ENCODE measurements at places on chromosomes 11 and 22. TPM values are rescaled to one million over a fixed set of nuclear protein-coding genes. Genes with fewer than 3 reads are reported as not detected.

The ACR gene
- total RNA-seq, result not detected

DNA sequence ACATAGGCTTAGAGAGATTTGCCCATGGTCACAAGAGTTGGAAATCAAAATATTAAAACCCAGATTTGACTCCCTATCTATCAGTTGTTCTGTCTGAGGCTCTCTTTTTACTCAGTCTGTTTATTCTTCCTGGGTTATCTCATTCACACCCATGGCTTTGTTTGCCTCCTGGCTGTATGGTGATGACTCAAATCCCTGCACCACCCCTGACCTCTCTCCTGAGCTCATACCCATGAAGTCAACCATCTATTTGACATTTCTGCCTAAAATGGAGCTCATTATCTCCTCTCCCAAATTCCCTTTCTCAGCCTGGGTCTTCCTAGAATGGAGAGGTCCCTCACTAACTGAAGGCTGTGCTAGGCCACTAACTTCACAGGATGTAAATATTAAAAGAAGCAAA, 27.8 kb upstream of the CCDC134 start:
- peaks cover 4% of the 10 kb centered on the region for H3K27me3 ChIP-seq
- H3K4me1 ChIP-seq, result no peaks in the 10 kb centered on the region
- H3K4me3 ChIP-seq, result no peak overlapping the region
- no peak overlapping the region for H3K27ac ChIP-seq
- DNase-seq, result no peak

DNA sequence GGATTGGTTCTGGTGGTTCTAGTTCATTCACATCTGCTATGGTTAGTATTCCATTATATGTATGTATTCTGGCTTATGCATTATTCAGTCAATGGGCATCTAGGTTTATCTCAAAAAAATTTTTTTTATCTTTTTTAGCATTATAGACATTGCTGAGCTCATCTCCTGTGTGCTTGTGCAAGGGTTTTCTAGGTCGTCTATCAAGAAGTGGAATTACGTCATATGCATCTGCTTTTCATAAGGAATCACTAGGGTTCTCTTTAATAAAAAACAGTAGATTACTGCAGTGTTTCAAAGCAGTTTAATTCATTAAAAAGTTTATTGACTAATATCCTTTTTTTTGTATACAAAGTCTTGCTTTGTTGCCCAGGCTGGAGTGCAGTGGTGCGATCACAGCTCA, 21.3 kb downstream of the TBC1D22A start:
- H3K27ac ChIP-seq, result no peak overlapping the region
- DNase-seq, result no peak
- peaks cover 12% of the 10 kb centered on the region for H3K36me3 ChIP-seq
- H3K27me3 ChIP-seq, result no peaks in the 10 kb centered on the region
- H3K4me3 ChIP-seq, result no peak overlapping the region

GRCh38 chr11:25928076-25928475, 403.9 kb upstream of the ANO3 start:
- H3K4me3 ChIP-seq, result no peak overlapping the region
- no peaks in the 10 kb centered on the region for H3K27me3 ChIP-seq
- H3K4me1 ChIP-seq, result no peaks in the 10 kb centered on the region
- H3K36me3 ChIP-seq, result no peaks in the 10 kb centered on the region

GRCh38 chr11:119531623-119532022, 108.7 kb upstream of the THY1 start:
- peaks cover 40% of the 10 kb centered on the region for H3K27me3 ChIP-seq
- H3K4me3 ChIP-seq, result no peak overlapping the region
- H3K27ac ChIP-seq, result no peak overlapping the region
- peak; percentile 29 for DNase-seq
- peaks cover 11% of the 10 kb centered on the region for H3K4me1 ChIP-seq
- no peaks in the 10 kb centered on the region for H3K36me3 ChIP-seq

GRCh38 chr22:29125443-29125778, 52.6 kb downstream of the KREMEN1 start:
- no peaks in the 10 kb centered on the region for H3K4me1 ChIP-seq
- H3K27me3 ChIP-seq, result no peaks in the 10 kb centered on the region
- DNase-seq, result no peak
- no peak overlapping the region for H3K4me3 ChIP-seq
- H3K36me3 ChIP-seq, result no peaks in the 10 kb centered on the region
- no peak overlapping the region for H3K27ac ChIP-seq

DNA sequence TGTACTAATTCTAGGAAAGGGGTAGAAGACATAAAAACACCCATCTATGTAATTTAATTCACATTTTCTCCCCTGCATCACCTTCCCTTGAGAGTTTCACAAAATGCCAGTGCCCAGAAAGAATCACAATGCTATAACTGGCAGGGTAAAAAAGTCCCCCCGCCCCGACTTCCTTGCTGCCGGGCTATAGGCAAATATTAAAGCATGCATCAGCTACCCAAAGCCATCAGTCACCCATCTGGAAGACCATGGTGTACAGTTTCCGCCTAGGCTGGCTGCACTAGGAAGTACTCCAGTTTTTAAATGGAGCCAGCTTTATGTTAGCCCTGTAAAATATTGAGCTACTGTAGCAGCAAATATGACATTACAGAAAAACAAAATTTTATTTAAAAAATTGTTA, 67.8 kb downstream of the ST14 start:
- no peak for DNase-seq
- H3K27ac ChIP-seq, result no peak overlapping the region
- H3K4me1 ChIP-seq, result no peaks in the 10 kb centered on the region
- no peaks in the 10 kb centered on the region for H3K27me3 ChIP-seq
- no peaks in the 10 kb centered on the region for H3K36me3 ChIP-seq
- no peak overlapping the region for H3K4me3 ChIP-seq

DNA sequence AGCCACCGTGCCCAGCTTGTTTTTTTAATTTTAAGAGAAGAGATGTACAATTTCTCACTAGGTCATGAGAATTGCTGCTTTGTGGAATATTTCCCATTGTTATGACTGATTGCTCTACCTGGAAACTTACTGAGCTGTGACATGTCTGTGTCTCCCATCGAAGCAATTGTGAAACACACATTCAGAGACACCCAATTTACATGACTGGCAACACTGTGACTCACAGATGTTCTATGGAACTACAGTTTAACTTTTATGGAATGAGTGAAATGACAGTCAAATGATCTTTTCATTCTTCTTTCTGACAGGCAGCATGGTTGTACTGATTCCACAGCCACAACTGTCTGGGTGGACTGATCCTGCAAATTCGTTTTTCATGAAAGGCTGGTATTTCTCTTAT, 32.3 kb downstream of the ELF5 start:
- no peak overlapping the region for H3K4me3 ChIP-seq
- H3K4me1 ChIP-seq, result no peaks in the 10 kb centered on the region
- no peak overlapping the region for H3K27ac ChIP-seq
- H3K27me3 ChIP-seq, result no peaks in the 10 kb centered on the region

The WBP2NL gene
- not detected for total RNA-seq

- no peak for DNase-seq
- no peaks in the 10 kb centered on the region for H3K4me1 ChIP-seq
- H3K36me3 ChIP-seq, result no peaks in the 10 kb centered on the region
- H3K27ac ChIP-seq, result no peak overlapping the region
These were observed 16.5 kb upstream of the MALAT1 start for GRCh38 chr11:65482306-65482850.

GRCh38 chr11:58924230-58924629, 15.1 kb upstream of the GLYATL1 start:
- H3K4me1 ChIP-seq, result peaks cover 8% of the 10 kb centered on the region
- H3K36me3 ChIP-seq, result no peaks in the 10 kb centered on the region
- no peaks in the 10 kb centered on the region for H3K27me3 ChIP-seq
- peak overlapping the region; percentile 62 for H3K4me3 ChIP-seq
- H3K27ac ChIP-seq, result no peak overlapping the region

GRCh38 chr11:97279341-97279740, 889.5 kb downstream of the JRKL start:
- peaks cover 7% of the 10 kb centered on the region for H3K27me3 ChIP-seq
- no peaks in the 10 kb centered on the region for H3K4me1 ChIP-seq
- H3K27ac ChIP-seq, result no peak overlapping the region
- H3K4me3 ChIP-seq, result no peak overlapping the region

DNA sequence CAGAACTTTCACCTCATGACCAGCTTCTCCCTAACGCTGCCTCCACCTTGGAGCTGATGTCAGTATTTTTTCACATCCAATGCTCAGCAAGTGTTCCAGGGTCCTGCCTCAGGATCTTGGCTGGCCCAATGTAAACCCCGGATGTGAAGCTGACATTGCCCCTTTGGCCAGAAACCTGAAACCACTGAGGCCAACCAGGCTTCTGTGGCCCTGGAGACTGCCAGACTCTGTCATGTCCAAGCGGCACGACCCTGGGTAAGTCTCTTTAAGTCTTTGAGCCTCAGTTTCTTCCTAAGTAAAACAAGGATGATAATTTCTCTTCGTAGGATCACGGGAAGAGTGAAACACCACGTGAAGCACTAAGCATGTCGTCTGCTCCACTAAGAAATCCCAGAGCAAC, 22.8 kb downstream of the SERPIND1 start:
- H3K27me3 ChIP-seq, result no peaks in the 10 kb centered on the region
- peaks cover 58% of the 10 kb centered on the region for H3K36me3 ChIP-seq
- H3K4me3 ChIP-seq, result no peak overlapping the region
- no peak for DNase-seq
- no peak overlapping the region for H3K27ac ChIP-seq

- H3K36me3 ChIP-seq, result no peaks in the 10 kb centered on the region
- no peak overlapping the region for H3K4me3 ChIP-seq
- H3K4me1 ChIP-seq, result no peaks in the 10 kb centered on the region
These were observed 80.4 kb downstream of the SERGEF start for GRCh38 chr11:17932472-17932871.

DNA sequence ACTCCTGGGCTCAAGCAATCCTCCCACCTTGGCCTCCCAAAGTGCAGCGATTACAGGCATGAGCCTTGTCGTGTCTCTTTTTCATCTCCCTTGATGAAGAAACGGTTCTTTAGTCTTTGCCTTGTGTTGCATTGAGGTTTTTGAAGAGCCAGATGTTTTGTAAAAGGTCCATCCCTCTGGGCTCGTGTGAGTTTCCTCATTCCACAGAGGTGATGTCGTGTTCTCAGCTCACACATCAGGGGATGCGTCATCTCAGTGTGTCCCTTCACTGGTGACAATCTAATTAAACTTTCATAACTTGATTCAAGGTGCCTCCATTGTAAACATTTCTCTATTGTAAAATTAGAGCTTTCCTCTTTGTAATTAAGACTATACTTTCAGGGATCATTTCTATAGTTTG, 29.7 kb upstream of the TEF start:
- peaks cover 49% of the 10 kb centered on the region for H3K36me3 ChIP-seq
- H3K27me3 ChIP-seq, result no peaks in the 10 kb centered on the region
- no peak overlapping the region for H3K4me3 ChIP-seq
- H3K27ac ChIP-seq, result no peak overlapping the region
- no peaks in the 10 kb centered on the region for H3K4me1 ChIP-seq

DNA sequence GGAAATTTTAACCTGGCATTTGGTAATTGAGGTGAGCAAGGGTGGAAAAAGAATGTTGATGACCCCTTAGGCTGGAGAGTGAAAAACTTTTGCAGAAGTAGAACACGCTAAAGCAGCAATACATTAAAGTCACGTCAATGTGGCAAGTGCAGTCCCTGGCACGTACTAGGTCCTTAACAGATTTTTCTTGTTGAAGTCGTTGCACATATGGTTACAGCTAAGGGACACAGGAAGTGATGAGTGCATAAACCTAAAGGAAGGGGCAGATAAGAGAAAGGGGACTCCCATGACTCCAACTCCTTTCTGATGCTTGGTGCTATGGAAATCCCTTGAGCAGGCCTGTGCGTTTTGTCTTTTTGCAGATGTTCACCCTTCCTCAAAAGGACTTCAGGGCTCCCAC, 1.2 kb downstream of the ACCS start:
- no peaks in the 10 kb centered on the region for H3K36me3 ChIP-seq
- no peak overlapping the region for H3K27ac ChIP-seq
- H3K4me3 ChIP-seq, result no peak overlapping the region

GRCh38 chr11:115241899-115242298, 262.3 kb downstream of the CADM1 start:
- DNase-seq, result no peak
- no peaks in the 10 kb centered on the region for H3K4me1 ChIP-seq
- H3K27me3 ChIP-seq, result no peaks in the 10 kb centered on the region
- H3K4me3 ChIP-seq, result no peak overlapping the region

GRCh38 chr22:40509401-40510134, 127.0 kb downstream of the MRTFA start:
- DNase-seq, result no peak
- H3K36me3 ChIP-seq, result no peaks in the 10 kb centered on the region
- no peak overlapping the region for H3K27ac ChIP-seq
- H3K4me1 ChIP-seq, result peaks cover 17% of the 10 kb centered on the region

The GAB4 gene
- 0.63 TPM for total RNA-seq

- H3K27me3 ChIP-seq, result no peaks in the 10 kb centered on the region
- no peak overlapping the region for H3K4me3 ChIP-seq
- no peak overlapping the region for H3K27ac ChIP-seq
- H3K36me3 ChIP-seq, result no peaks in the 10 kb centered on the region
- no peaks in the 10 kb centered on the region for H3K4me1 ChIP-seq
These were observed 6.5 kb downstream of the OR4D6 start for GRCh38 chr11:59463190-59463641.

The CATSPER1 gene
- total RNA-seq, result not detected

The OR5A1 gene
- not detected for total RNA-seq

GRCh38 chr22:28154861-28155260, 235.8 kb upstream of the PITPNB start:
- H3K4me1 ChIP-seq, result no peaks in the 10 kb centered on the region
- no peak overlapping the region for H3K4me3 ChIP-seq
- no peak overlapping the region for H3K27ac ChIP-seq
- H3K36me3 ChIP-seq, result no peaks in the 10 kb centered on the region
- DNase-seq, result no peak
- no peaks in the 10 kb centered on the region for H3K27me3 ChIP-seq

- peak overlapping the region; percentile 54 for H3K27ac ChIP-seq
- no peaks in the 10 kb centered on the region for H3K27me3 ChIP-seq
- no peak overlapping the region for H3K4me3 ChIP-seq
- H3K4me1 ChIP-seq, result no peaks in the 10 kb centered on the region
- DNase-seq, result peak; percentile 57
- H3K36me3 ChIP-seq, result no peaks in the 10 kb centered on the region
These were observed 287.0 kb downstream of the FAT3 start for GRCh38 chr11:92511522-92512203.

GRCh38 chr11:126743628-126744027, 256.9 kb downstream of the KIRREL3 start:
- H3K4me1 ChIP-seq, result no peaks in the 10 kb centered on the region
- no peak for DNase-seq
- peaks cover 48% of the 10 kb centered on the region for H3K27me3 ChIP-seq
- no peak overlapping the region for H3K27ac ChIP-seq

Data from endodermal cell (in vitro differentiated cells).